ENCODE measurements at places on chromosomes 11 and 22.
A peak's percentile ranks its signal among the peaks of the same experiment; 100 is the strongest.

DNA sequence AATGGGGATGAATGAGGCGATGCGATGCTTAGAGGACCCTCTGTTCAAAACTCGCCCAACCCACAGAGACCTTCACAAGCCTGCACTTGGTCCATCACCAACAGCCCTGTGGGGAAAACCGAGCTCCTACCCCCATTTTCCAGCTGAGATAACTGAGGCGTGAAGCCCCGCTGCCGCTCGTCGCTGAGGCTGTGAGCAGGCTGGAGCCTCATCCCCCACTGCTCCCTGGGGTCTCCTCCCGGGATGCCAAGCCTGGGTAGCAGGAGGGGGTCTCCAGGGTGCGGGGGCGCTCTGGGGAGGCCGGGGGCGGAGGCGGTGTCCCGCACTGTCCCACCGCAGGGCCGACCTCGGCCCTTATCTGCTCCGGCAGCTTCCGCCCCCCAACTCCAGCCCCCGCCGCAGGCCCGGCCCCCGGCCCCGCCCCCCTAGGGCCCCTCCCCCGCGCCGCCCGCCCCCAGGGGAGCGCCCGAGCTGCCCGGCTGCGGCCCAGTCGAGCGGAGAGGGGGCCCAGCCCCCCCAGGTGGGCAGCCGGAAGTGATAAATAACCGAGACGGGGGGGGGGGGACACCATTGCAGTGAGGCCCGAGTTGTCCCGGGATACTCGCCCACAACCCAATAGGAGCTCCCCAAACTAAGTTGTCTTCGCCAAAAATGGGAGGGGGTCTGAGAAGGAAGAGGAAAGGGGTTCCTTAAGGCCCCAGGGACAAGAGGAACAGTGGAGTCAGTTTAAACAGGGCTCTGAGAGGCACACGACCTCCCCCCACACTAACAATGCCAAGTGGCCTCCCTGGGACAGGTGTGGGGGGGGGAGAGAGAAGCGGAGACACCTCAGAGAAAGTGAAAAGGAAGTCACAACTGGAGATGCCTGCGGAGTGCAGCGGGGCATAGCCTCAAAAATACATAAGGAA, 8.3 kb upstream of the SLC39A13 start:
- peak; percentile 69 for DNase-seq

GRCh38 chr22:32590556-32590955, 115.9 kb downstream of the FBXO7 start:
- no peak for DNase-seq

GRCh38 chr11:17528181-17528691, 16.0 kb downstream of the USH1C start:
- peak; percentile 46 for DNase-seq

GRCh38 chr11:119726150-119726553, 2.8 kb downstream of the NECTIN1 start:
- no peak for DNase-seq

DNA sequence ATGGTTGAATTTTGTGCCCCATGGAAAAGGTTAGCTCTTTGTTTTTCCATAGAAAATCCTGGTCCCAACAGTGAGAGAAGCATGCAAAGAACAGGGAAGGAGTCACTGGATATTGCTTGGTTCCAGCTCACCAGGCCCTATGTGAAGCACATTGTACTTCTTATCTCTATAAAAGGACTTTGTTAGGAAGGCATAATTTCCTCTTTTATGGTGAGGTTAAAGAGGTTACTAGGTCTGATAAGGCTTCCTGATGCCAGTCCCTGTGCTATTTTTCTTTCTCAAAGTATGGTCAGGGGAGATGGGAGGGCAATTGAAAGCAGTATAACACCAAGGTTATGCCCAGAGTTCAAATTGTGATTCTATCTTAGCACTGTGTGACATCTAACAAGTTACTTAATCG, 162.6 kb downstream of the KIF18A start:
- DNase-seq: no peak

DNA sequence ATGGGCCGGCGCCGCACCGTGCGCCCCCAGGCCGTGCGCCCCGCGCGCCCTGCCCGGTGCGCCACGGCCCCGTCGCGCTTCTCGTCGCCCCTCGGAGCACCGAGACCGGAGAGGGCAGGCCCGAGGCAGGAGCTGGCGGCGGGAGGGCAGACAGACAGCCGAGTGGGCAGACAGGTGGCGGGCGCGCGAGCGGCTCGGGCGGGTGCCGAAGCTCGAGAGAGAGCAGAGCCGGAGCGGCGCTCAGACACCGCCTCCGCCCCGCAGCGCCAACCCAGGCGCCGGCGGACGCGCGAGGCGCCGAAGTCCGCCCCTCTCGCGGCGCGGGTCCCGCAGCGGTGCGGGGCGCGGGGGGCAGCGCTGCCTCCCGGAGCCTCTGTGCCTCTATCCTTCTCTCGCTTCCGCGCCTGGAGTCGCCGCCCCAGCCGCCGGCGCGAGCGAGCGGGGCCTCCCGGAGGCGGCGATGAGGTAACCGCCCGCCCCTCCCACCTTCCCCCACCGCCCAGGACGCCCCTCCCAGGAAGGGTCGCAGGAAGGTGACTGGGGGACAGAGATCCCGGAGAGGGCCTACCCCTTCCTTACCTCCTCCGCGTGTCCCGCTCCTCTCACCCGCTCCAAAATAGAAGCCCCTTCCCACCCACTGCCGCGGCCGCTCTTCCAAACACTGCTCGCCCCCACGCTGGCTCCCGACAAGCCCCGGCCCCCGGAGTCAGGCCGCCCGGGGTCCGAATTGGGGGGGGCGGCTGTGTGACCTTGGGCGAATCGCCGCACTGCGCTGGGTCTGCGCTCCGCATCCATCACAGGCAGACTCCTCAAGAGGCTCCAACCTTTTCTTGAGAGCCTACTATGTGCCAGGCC, at the start of gene RASL10A:
Gene RASL10A (minus strand): TSS at position 412 of the 855 bp plus-strand sequence. CDS start 451 bp downstream, outside the sequence.
- DNase-seq: no peak

DNA sequence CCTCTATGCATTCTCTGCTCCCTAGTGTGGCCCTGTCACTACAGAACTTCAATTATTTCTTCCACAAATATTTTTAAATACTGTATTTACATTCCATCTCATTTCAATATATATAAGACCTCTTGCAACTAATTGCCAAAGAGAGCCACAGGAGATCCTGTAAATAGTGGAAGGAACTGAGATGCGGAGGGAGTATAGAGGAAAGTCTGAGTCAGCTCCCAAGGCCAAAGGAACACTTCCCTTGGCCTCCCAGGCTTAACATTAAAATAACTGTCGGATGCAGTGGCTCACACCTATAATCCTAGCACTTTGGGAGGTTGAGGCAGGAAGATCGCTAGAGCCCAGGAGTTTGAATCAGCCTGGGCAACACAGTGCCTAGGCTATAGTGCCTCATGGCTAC, 31.2 kb downstream of the RBFOX2 start:
- no peak for DNase-seq

DNA sequence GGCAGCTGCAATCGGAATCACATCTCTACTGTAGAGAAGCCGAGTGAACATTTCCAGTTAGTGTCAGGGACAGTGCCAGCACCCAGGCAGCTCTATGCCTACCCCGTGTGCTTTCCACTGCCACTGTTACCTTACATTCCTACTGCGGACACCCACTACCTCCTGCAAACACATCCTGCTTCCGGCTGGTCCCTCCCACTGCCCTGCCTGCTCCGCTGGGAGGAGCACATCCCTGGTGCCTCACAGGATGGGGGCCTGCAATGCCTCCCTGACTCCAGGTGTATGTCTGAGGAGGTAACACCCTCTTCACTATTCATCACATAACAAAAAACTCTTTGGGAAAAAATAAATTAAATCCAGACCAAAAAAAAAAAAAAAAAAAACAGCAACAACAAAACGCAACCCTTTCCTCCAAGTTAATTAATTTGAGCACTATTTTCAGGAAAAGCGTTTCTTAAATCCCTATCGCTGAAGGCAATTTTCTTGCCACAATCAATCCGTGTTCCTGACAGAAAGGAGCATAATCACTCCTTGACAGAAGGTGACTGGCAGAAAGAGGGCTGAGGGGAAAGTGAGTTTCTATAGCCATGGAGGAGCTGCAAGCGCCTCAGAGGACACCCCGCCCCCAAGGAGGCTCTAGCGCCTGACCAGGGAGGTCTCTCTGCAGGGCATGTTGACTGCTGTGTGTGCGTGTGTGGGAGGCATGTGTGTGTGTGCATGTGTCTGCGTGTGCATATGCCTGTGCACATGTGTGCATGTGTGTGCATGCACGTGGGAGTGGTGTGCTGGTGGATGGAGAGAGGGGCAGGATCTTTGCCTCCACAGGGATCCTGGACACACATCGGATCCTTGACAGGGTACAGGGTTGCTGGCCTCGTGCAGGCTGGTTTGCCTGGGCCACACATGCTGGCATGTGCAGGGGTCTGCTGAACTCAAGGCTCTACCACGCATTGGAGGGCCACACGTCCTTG, 134.8 kb upstream of the NTM start:
- DNase-seq: no peak

DNA sequence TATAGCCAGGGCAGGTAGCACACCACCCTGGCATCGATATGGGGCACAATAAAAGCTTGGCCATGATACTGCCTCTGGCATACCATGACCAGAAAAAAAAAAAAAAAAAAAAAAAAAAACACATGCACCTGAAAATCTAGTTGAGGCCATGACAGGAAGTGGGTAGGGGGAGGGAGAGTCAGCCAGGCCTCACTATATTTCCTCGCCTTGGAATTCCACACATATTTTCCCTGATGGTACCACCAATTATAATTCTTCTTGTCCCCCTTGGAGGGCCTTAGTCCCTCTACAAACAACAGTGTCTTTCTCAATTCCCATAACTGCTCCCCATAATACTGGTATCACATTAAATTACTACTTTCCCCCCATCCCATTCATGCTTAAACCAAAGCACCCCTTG, 12.6 kb upstream of the CHKA start:
- no peak for DNase-seq

GRCh38 chr11:7449211-7449840, 36.0 kb upstream of the OLFML1 start:
- no peak for DNase-seq

All from CD4-positive, alpha-beta T cell treated with Interleukin-6 for 4 hours (primary cell).